ENCODE measurements at places on chromosomes 2 and 18.

DNA sequence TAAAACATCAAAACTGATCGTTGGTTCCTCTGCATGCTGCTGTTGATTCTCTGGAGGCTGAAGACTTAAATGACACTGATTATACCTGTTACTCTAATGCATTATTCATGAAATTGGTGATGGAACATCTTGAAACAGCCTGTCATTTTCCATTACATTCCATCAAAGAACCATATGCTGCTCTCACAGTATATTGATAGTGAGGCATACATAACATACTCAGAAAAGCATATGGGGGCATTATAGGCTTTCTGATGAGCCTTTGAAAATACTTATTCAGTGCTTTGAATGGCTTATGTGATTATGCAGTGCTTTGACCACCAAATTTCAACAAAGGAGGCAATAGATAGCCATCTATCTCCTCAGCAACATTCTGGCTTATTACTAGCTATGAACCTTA is 392.1 kb downstream of the CDH19 start:
- DNase-seq: no peak

- no peak for DNase-seq
Measured at GRCh38 chr18:12463191-12463590, 55.5 kb downstream of the PRELID3A start.

GRCh38 chr2:54728669-54729120 is 5.2 kb downstream of the EML6 start:
- no peak for DNase-seq

DNA sequence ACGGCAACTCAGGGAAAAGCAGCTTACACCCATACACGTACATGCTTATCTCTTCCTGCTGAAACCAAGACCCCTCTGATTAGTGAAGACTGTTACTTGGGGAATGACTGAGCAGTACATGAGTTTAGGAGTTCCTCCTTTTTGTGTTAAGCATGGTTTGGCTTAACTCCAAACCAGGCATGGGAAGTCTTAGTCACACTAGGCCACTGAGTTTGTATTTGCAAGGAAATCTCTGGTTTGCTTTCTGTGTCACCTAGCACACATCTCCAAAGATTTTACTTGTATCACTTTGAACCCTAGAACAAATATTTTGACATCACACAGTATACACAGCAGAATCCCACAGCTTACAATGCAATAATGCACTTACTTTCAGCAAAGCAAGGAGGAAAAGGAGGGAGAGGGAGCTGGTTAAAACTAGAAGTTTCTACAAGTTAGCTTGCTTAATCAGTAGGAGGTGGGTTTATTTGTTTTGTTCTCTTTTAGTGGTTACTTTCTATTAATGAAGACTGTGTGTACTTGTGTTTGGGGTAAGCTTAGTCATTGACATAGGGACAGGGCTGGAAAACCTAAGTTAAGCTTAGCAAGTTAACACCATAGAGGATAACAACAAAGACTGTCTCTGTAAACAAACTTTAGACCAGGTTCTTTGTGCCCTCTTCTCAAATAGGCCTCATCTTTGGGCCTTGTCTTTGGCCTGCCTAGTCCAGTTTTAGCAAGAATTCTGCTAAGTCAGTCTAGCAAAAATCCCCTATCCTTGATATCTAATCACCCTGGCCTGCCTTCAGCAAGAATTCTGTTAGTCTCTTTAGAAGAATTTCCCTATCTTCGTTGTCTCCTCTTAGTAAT is 219.4 kb downstream of the MREG start:
- DNase-seq: no peak

GRCh38 chr2:141957827-141958450 is 172.9 kb downstream of the LRP1B start:
- no peak for DNase-seq

DNA sequence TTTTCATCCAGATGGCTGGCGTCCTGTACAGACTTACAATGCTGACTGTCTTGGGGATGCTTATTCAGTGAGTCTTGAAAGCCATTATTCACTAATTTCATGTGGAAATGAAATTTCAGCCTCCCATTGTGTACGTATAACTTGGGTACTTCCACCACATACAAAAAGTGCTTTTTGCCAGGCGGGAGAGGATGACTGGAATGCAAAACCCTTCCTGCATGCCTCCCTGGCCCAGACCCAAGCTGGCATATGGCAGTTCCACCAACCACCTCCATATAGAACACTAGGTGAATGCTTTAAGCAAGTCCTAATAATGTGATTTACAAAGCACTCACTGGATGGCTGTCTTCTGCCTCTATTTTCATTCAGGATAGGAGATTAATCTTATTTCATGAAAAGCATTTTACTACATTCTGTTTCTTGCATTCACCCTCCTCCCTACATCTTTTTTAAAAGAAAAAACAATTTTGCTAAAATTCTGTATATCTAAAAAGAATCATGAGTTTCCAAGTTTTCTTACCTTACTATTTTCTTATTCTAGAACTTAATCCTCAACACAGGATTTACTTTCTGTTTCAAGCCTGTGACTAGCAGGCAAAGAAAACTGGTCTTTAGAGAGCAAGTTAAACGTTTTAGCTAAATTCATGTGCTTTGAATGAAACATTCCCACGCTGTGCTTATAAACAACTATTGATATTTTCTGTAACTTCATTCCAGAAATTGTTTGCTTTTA is 327.6 kb downstream of the NCKAP5 start:
- DNase-seq: no peak

DNA sequence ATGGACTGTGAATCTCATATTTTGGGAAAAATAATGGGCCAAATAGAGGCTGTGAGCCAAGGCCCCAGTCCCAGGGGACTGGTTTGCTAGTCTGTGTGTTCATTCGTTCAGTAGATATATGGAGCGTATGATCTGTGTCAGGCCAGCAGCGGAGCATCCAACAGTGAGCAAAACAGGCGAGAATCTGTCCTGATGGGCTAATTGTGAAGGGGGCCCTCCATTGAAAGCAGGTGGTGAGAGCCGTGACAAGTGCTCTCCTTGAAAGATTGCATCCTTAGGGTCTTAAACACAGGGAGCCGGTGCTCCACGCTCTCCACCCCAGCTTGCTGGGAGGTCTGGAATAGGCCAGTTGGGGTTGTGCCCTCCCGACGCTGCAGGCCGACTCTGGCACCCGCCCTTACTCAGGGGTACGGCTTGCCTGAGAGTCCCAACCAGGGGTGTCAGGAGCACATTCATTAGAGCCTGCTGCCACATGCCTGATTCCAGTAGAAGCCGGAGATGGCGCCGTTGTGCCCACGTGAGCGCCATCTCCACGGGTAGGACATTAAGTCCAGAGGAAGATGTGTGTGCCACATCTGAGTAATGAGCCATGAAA is 213.3 kb downstream of the SH3RF3 start:
- DNase-seq: no peak

- DNase-seq: no peak
Measured at GRCh38 chr2:68717305-68717661, 17.3 kb upstream of the ARHGAP25 start.

DNA sequence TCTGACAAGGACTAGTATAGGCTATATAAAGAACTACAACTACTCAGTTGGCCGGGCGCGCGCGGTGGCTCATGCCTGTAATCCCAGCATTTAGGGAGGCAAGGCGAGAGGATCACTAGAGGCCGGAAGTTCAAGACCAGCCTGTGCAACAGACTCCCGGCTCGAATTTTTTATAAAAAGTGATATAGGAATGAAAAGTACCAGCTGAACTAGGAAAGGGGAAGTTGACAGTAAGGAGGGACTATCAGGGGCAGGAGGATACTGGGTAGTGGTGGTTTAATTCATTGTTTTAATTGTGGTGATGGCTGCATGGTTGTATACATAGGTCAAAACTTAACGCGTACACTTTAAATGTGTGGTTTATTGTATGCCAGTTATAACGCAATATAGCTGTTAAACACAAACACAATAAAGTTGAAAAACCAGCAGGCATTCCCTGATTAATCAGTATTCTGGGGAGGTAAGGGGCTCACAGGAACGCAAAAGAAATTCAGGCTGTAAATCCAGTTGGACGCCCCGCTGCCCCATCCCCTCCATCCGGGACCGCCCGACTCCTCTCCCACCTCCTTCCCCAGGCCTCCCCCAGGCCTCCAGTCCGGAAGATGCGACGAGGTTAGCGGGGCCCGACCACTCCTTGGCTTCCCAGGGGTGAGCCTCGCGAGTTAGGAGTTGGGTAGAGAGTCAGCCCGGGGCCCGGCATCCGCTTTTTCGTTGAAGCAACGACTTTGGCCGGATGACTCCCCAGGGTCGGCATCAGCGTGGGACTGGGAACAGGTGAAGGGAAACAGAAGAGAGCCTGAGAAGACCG is 746 bp upstream of the POLR1B start:
- DNase-seq: peak; percentile 52

- DNase-seq: no peak
Measured at GRCh38 chr2:187509667-187510417, 44.4 kb downstream of the TFPI start.

GRCh38 chr2:133943108-133943507 is 310.8 kb upstream of the MGAT5 start:
- no peak for DNase-seq

- DNase-seq: no peak
Measured at GRCh38 chr2:128773641-128774319, 455.1 kb upstream of the HS6ST1 start.

GRCh38 chr2:16139663-16140615 is 199.6 kb downstream of the MYCN start:
- DNase-seq: no peak

- DNase-seq: no peak
Measured at GRCh38 chr18:48947560-48947959, 3.2 kb downstream of the SMAD7 start.

DNA sequence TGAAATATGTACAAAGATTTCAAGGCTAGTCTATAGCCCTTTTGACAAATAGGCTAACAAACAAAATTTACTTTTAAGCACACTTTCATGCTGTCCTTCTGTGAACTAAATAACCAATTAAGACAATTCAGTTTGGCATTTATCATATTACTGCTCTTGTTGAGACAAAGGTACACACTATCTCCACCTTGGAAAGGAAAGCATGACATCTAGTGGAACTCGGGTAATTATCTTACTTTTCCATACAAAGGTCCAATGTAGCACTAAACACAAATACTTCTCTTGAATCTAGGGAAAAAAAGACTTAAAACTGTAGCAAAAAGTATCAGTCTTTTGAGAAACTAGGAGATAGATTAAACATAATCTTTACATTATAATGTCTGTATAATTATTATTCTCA is 125.0 kb upstream of the CD226 start:
- no peak for DNase-seq

GRCh38 chr2:136191041-136191440 is 73.1 kb upstream of the CXCR4 start:
- no peak for DNase-seq

DNA sequence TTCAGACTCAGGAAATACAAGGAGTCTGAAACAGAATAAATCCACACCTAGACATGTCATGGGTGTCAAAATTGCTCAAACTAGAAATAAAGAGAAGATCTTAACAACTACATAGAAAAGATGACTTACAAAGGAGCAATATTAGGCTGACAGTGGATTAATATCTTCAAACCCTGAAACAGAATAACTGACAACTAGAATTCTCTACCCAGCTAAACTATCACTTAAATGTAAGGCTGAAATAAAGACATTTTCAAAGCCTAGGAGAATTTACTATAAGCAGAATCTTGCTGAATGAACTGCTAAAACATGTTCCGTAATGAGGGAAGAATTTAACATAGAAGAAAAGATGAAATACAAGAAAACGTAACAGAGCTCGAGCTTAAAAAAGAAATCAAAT is 168.1 kb downstream of the EHBP1 start:
- no peak for DNase-seq

DNA sequence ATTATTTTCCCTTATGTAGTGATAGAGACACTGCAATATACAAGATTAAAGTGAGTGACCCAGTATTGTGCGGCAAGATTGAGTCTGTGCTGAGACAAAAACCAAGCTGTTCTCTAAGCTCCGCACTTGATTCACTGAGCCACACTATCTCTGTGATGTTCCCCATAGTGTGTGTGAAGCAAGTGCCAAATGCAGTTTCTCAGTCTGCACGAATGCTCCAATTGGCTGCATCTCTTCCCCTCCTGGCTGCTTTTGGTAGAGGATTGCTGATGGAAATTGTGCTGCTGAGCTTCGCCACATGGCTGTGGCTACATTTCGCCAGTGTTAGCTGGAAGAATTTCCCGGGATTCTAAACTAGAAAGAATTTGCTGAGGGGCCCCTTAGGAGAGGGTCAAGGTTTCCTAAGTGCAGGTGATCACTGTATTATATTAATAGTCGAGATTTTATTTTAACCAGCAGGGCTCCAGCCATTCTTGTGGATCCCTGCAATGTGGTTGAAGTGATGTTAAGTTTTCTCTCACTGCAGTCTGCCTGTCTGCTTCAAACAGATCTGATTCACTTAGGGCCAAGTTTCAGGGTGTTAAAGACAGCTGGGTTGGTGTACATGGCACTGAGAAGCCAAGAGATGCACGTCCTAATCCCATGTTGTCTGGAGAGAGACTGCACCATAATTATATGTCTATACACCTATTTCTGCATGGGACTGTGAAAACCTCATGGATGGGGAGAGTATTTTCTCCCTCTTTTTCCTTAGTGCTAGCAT is 317.2 kb downstream of the DCC start:
- no peak for DNase-seq

- no peak for DNase-seq
Measured at GRCh38 chr2:28338046-28338817, 54.4 kb upstream of the FOSL2 start.

GRCh38 chr2:237304763-237305514 is 109.0 kb downstream of the COL6A3 start:
- DNase-seq: no peak

DNA sequence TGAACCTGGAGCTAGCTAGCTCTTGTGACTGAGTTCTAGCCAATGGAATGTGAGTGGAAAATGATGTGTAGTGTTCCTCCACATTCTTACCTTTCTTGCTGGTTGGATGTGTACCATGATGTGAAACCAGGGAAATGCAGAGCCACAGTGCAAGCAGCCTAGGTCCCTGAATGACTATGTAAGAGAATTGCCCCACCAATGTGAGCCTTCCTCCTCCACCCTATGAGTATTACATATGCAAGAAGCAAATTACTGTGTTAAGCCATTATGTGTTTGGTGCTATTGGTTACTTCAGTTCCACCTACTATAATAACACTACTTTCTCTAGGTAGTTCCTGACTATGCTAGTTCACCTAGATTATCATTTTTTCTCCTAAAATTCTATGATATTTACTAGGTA is 39.6 kb downstream of the LCLAT1 start:
- no peak for DNase-seq

DNA sequence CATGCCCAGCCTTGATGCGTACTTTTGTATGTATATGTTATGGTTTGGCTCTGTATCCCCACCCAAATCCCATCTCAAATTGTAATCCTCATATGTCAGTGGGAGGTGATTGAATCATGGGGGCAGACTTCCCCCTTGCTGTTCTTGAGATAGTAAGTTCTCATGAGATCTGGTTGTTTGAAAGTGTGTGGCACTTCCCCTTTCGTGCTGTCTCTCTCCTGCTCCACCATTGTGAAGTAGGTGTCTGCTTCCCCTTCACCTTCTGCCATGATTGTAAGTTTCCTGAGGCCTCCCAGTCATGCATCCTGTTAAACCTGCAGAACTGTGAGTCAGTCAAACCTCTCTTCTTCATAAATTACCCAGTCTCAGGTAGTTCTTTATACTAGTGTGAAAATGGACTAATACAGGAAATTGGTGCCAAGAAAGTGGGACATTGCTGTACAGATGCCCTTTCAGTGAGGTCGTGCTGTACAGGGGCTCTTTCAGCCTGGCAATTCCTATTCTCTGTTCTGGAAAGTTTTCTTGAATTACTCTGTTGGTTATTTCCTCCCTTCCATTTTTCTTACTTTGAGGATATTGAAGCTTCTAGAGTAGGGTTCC is 38.2 kb downstream of the KCMF1 start:
- DNase-seq: no peak

Data from stimulated activated CD8-positive, alpha-beta memory T cell treated with anti-CD3 and anti-CD28 coated beads, Interleukin-4, amount 100 ng/mL, for 24 hours (primary cell).